ENCODE measurements at places on chromosomes 6 and 20. TPM values are rescaled to one million over a fixed set of nuclear protein-coding genes. Genes with fewer than 3 reads are reported as not detected.

The SLC22A3 gene
- total RNA-seq = not detected

The EYA4 gene
- total RNA-seq = not detected

The XKR7 gene
- not detected for total RNA-seq

The RSPO3 gene
- under 0.01 TPM for total RNA-seq

The GPR6 gene
- total RNA-seq = not detected
